Glutamatergic neuron (in vitro differentiated cells): ENCODE measurements at places on chromosomes 1 and 21.

DNA sequence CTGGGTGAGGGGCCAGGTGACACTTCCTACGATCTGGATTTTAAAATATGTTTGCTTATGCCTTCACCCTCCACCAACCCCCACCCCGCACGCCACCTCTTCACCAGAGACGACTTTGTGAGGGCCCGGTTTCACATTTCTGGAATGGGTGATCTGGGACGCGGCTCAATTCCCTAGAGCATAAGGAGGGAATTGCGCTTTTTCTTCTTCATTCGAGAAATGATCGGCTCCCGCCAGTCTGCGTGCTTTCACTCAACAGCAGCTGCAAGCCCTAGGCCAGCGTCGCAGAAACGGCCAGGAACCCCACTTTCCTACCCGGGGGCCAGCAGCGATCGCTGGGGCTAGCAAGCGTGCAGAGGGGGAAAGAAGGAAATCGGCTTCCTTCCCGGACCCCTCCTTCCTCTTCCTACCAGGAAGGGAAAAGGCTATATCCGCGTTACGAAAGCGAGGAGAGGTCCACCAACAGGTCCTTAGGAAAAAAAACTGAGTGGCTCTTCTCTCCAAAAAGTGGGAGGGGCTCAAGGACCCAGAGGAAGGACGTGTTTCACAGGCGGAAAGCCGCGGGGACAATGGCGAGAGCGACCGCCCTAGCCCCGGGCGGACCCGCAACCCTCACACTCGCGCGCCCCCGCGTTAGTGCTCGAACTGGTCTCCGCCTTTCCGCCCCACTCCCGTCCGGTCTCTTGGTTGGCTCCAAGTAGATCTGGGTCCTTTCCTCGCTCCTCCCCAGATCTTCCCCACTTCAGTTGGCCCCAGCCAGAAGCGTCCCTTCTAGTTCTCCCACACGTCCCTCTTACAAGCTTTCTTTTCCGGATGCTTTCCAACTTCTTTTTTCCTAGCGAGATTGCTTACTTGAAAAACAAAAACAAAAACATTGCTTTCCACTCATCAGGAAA is 1.1 kb upstream of the ADAMTS1 start:
- DNase-seq, result peak; percentile 58

DNA sequence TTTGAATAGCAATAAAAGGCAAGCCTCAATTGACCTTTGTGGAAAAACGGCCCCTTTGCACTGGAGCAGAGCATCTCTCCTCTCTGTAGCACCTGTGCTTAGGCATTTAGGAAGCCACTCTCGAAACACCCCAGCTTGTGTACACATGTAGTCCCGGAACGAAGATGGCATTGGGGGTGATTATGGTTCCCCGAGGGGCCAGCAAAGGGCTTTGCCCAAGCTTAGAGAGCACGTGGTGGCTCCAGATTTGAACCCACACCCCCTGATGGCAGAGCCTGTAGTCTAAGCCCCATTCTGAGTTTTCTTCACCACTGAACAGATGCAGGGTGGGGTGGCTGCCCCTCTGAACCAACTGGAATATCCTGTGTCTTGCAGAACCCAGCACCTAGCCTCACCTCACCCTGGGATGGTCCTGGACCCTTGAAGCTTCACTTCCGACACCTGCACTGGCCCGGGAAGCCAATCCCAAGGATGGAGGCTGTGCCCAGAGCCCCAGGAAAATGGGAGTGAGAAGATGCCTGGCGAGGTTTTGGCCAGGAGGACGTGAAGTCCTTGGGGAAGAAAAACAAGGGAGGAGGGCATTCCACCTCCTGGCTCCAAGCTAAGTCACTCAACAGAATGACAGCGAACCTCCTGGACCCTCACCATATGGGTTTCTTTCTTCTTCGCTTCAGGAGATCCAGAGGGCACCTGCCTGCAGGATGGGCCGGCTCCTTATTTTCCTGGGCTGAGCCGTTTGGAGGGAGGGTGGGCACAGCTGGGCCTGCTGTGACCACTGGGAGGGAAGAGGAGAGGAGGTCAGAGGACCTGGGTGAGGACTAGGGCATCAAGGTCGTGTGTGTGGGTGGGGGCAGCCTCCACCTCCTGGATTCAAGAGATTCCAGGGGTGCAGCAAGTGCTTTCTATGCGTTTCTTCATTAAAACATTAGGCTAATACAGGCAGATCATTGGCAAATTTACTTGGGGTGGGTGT is 37.7 kb downstream of the IGFN1 start:
- DNase-seq, result no peak

DNA sequence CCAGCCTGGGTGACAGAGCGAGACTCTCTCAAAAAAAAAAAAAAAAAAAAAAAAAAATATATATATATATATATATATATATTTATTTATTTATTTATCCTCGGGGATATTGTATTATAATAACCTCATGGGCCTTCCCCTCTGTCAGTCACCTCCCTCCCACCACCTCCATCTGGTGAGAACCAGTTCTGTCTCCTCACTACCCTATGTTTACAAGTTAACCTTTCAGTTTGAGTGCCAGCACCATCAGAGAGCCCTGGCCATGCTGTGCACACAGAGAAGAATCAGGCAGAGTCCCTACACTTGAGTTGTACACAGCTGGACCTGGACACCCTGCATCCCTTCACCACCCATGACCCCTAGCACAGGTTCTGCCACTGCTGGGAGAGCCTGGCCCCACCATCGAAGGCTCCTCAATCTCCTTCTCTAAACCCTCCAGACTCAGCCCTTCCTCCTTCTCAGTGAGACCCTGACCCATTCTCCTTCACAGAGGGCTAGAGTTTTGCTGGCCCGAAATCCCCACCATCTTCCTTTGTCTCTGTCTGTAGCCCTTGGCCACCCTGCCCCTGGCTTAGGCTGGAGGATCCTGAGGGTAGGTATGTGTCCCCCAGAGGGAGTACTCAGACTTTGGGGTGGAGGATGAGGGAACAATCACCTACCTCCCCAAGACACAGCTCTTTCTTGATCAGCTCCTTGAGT is 1.2 kb downstream of the S100A5 start:
- no peak for DNase-seq

DNA sequence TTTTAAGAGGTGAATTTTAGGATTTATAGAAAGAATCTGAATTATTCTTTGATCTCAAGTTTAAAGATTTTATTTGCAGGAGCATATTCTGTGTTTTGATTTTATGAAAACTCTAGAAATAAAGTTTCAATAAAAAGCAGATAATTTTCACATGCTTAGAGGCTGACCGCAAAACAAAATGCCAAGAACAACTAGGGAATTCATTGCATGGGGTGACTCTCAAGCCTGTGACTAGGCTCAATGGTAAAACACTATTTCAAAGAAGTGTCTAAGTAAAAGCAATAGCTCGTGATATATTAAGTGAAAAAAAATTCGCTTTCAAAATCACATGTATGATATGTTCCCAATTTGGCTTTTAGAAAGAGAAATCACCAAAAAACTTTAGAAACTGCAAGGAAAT is 49.6 kb downstream of the RPL5 start:
- no peak for DNase-seq
